Right lung (tissue), 10 donors: ENCODE measurements at places on chromosomes 12 and 14. TPM values are rescaled to one million over a fixed set of nuclear protein-coding genes. Genes with fewer than 3 reads are reported as not detected.

KLRK1 gene
- polyA plus RNA-seq, result 2.5 TPM

HELB gene
- polyA plus RNA-seq, result 4.8 TPM

CCDC85C gene
- polyA plus RNA-seq, result 11.1 TPM

CLBA1 gene
- polyA plus RNA-seq, result 10.8 TPM

HOXC5 gene
- 0.24 TPM for polyA plus RNA-seq

PLEKHH1 gene
- 11.4 TPM for polyA plus RNA-seq

SLC17A8 gene
- polyA plus RNA-seq, result 3.3 TPM

SLC25A29 gene
- polyA plus RNA-seq, result 92.0 TPM

RPL10L gene
- polyA plus RNA-seq, result not detected

PPP1R1A gene
- 4.6 TPM for polyA plus RNA-seq

NEUROD4 gene
- polyA plus RNA-seq, result not detected

DAO gene
- polyA plus RNA-seq, result not detected

E2F7 gene
- polyA plus RNA-seq, result 8.9 TPM

CHGA gene
- 2.1 TPM for polyA plus RNA-seq

SLC7A7 gene
- 9.2 TPM for polyA plus RNA-seq

RFX4 gene
- polyA plus RNA-seq, result not detected

GIT2 gene
- 54.7 TPM for polyA plus RNA-seq

FBXL14 gene
- polyA plus RNA-seq, result 9.4 TPM

MAP1LC3B2 gene
- polyA plus RNA-seq, result 2.5 TPM

TTC9 gene
- 8.1 TPM for polyA plus RNA-seq

KRT80 gene
- polyA plus RNA-seq, result 1.1 TPM

PRH2 gene
- polyA plus RNA-seq, result 0.63 TPM

TBX3 gene
- 99.3 TPM for polyA plus RNA-seq

TAS2R46 gene
- not detected for polyA plus RNA-seq

FITM1 gene
- 1.7 TPM for polyA plus RNA-seq

ZFYVE26 gene
- polyA plus RNA-seq, result 11.0 TPM

CFL2 gene
- 54.8 TPM for polyA plus RNA-seq

APOF gene
- not detected for polyA plus RNA-seq

PRB3 gene
- polyA plus RNA-seq, result not detected

OR4E1 gene
- polyA plus RNA-seq, result 0.05 TPM

KCNC2 gene
- 0.13 TPM for polyA plus RNA-seq

NAV3 gene
- 6.5 TPM for polyA plus RNA-seq

NFATC4 gene
- 88.3 TPM for polyA plus RNA-seq

TROAP gene
- 31.3 TPM for polyA plus RNA-seq

CCDC184 gene
- polyA plus RNA-seq, result not detected
